CD4-positive, CD25-positive, alpha-beta regulatory T cell (primary cell): ENCODE measurements at places on chromosomes 5 and 9. TPM values are rescaled to one million over a fixed set of nuclear protein-coding genes. Genes with fewer than 3 reads are reported as not detected.

DNA sequence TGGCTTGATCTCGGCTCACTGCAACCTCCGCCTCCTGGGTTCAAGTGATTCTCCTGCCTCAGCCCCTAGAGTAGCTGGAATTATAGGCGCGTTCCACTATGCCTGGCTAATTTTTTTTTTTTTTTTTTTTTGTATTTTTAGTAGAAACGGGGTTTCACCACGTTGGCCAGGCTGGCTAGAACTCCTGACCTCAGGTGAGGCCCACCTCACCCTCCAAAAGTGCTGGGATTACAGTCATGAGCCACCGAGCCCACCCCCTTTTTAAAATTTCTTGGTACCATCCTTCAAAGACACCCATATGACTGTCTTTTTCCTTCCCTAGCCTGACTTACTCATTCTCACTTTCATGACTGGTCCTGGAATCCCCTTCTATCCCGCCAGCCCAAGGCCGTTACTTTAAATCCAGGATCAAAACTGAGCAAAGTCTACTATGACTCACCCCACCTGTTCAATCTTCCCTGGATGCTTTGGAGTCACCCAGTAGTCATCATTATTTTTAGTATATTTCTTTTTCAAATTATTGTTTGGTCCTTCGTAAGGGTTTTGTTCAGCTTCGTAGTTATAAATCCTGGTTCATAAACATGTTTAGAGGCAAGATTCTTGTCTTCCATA is 1.2 kb upstream of the TBCA start:
- H3K27ac ChIP-seq = no peak overlapping the region
- peaks cover 4% of the 10 kb centered on the region for H3K36me3 ChIP-seq
- H3K4me1 ChIP-seq = peaks cover 34% of the 10 kb centered on the region
- no peak overlapping the region for H3K4me3 ChIP-seq
- DNase-seq = no peak

DNA sequence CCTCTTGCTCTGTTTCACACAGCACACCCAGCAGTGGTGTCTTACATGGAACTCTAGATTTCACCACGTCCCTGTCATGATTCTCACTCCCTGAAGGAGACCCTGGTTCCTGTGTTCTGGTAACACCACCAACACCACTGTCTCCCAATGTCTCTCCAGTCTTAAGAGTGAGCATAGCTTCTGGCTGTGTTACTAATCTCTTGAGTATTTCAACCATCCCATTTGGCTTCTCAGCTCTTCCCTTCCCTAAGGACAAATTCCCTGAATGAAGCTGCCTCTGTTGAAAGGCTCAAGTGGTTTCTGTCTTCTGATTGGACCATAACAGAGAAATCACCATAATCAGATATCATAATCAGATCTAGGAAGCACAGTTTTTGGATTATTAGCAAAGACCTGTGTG is 311.8 kb downstream of the DNAH5 start:
- H3K27me3 ChIP-seq = no peaks in the 10 kb centered on the region
- H3K36me3 ChIP-seq = no peaks in the 10 kb centered on the region
- DNase-seq = no peak
- H3K4me1 ChIP-seq = no peaks in the 10 kb centered on the region

- H3K4me3 ChIP-seq = peak overlapping the region; percentile 4
- peaks cover 19% of the 10 kb centered on the region for H3K4me1 ChIP-seq
- no peak overlapping the region for H3K27ac ChIP-seq
- DNase-seq = peak; percentile 80
These were observed 4.6 kb downstream of the NIPAL4 start for GRCh38 chr5:157464519-157465171.

DNA sequence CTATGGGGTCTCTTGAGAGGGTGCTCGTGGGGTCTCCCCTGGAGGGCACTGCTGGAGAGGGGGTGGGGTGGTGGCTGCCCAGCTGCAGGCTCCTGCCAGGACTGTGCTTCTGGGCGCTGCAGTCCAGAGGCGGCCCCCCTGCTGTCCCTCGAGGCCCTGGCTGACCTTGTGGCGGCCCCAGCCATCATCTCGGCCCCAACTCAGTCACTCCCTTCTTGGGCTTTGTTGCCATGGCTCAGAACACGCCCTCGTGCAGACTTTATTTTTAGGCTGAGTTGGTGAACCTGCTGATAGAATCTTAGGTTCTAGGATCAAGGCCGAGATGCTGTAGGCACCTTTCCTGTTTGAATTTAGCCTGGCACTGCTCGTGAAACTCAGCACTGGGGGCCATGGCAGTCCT is 22.8 kb downstream of the FBXW5 start:
- no peaks in the 10 kb centered on the region for H3K4me1 ChIP-seq
- peaks cover 51% of the 10 kb centered on the region for H3K36me3 ChIP-seq
- no peak overlapping the region for H3K27ac ChIP-seq
- no peaks in the 10 kb centered on the region for H3K27me3 ChIP-seq
- no peak overlapping the region for H3K4me3 ChIP-seq
- no peak for DNase-seq

Gene C9
- polyA plus RNA-seq = not detected
